ENCODE measurements at places on chromosomes 13 and 19.

- DNase-seq = no peak
These were observed 32.2 kb upstream of the IPO5 start for GRCh38 chr13:97921176-97921816.

- no peak for DNase-seq
These were observed 12.7 kb upstream of the HNRNPL start for GRCh38 chr19:38862321-38863059.

DNA sequence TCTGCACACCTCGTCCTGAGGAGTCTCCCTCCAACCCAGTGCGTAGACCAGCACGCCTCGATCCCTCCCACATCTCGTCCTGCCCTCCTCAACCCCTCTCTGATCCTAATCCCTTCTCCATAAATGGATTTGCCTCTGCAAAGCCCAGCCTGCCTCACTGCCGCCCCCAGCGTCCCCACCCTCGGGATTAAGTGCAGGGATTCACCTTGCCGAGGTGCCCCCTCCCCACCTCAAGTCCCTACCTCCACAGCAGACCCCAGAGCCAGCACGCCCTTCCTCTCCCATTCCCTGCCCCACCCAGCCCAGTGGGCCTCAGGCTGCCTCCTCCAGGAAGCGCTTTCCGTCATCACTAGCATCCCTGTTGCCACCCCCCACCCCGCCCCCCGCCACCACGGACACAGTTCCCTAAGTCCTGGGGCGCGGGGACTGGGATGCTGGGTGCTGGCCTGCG is 4.0 kb downstream of the KLF16 start:
- DNase-seq = no peak

DNA sequence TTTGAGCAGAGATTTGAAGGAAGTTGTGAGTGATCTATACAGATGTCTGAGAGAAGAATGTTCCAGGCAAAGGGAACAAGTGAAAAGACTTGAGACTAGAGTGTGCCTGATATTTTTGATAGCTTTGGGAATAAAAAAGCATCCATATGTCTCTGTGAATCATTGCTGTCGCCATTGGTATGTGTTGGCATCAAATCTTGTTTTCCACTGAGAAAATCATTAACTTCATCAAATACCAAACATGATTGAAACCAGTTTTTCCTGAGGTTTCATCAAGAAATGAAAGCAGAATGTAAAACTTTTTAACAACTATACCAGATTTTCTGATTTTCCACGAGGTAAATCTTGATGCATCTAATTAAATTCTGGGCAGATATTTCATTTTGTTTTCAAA is 862.6 kb downstream of the DIAPH3 start:
- no peak for DNase-seq

DNA sequence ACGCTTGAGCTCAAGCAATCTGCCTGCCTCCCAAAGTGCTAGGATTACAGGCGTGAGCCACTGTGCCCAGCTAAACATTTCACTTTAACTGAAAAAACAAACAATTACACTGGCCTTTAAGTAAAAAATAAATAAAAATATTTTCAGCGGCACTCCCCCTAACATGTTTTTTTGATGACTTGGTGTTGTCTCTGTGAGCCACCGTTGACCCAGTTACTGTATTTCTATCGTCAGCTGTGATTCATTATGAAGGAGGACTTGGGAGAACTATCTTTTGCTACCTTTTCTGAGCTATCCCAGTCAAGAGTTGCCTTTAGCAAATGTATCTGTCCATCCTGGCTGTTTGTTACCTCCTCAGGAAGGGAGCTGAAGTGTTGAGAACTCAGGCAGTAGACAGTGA is 18.5 kb upstream of the C19orf33 start:
- DNase-seq = no peak

DNA sequence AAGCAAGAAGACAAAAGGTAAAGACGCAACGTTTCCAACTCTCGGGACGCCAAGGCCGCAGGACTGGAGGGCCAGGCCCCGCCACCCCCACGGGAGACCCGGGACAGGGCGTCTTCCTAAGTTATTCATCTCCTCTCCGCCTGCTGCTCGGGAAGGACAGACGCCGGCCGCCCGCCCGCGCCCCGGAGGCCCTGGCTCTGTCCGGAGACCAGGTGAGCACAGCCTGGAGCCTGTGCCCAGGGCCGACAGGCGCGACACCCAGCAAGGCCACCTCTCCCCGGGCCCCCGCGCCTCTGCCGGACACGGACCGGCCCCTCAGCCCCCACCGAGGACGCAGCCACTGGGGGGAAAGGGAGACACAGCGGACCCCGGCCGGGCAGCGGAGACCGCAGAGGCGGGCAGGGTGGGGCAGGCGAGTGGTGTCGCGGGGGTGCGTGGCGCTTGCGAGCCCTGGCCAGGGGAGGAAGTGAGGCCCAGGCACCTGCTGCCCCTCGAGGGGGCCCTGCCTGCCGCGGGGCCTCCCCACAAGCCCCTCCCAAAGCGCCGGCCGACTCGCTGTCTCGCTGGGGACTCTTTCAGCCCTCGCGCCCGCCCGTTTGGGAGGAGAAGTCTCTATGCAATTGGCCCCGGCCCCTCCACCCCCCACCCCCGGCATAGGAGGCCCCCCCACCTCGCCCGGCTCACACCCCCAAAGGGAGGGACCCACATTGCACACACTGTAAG is 17.2 kb downstream of the SMIM24 start:
- no peak for DNase-seq

- no peak for DNase-seq
These were observed 915.3 kb downstream of the UQCRFS1 start for GRCh38 chr19:28297586-28298157.

DNA sequence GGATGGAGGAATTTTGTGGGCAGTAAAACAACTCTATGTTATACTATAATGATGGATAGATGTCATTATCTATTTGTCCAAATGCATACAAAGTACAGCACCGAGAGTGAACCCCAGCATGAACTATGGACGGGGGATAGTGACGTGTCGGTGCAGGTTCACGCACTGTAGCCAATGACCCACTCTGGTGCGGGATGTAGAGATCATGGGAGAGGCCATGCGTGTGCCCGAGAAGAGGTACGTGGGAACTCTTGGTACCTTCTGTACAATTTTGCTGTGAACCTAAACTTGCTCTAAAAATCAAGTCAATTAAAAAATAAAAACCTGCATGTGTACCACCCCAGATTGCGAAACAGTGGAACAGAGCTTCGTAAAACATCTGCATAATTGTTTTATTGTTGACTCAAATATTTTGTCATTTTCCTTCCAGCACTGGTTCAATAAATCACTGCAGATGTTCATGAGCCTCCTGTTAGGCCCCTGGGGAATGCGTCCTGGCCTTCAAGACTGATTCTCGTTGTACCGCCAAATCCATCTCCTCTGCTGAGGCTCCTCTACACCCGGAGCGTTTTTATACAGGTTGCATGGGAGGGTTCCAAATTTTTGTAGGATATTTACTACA is 30.9 kb downstream of the COL4A1 start:
- no peak for DNase-seq

- no peak for DNase-seq
These were observed 130.5 kb downstream of the PAN3 start for GRCh38 chr13:28268800-28269223.

- DNase-seq = no peak
These were observed 23.9 kb upstream of the OXGR1 start for GRCh38 chr13:97018029-97018819.

DNA sequence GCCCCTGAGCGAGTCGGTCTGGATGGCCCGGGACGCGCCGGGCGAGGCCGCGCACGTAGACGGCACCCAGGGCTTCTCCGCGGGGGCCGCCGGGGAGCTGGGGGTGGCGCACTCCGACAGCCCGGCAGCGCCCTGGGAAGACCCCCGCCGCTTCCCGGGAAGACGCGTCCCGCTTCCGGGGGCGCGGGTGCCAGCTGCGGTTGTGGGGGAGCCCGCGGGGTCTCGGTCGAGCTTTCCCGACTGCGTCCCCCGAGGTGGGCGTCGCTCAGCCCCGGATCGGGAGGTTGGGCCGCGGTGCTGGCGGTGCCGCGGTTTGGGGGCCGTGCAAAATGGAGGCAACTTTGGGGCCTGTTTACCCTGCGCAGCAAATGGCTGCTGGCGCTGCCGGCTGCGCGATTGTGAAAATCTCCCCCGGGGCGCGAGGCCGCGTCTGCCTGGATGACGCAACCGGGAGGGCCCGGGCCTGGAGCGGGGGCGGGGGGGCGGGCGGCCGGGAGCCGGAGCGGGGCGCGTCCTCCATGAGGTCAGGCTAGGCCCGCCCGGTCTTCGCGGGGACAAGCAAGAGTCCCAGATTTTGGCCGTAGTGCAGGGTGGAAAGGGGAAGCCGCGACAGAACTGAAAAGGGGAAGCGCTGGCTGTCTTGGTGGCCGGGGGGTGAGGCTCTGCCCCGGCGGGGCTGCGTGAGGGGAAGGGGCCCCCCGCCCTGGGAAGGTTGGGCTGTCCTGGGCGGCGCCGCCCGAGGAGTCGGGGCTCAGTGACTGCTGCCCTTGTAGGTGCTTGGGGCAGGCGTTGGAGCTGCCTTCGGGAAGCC is 11.3 kb downstream of the PEAK3 start:
- DNase-seq = peak; percentile 83

DNA sequence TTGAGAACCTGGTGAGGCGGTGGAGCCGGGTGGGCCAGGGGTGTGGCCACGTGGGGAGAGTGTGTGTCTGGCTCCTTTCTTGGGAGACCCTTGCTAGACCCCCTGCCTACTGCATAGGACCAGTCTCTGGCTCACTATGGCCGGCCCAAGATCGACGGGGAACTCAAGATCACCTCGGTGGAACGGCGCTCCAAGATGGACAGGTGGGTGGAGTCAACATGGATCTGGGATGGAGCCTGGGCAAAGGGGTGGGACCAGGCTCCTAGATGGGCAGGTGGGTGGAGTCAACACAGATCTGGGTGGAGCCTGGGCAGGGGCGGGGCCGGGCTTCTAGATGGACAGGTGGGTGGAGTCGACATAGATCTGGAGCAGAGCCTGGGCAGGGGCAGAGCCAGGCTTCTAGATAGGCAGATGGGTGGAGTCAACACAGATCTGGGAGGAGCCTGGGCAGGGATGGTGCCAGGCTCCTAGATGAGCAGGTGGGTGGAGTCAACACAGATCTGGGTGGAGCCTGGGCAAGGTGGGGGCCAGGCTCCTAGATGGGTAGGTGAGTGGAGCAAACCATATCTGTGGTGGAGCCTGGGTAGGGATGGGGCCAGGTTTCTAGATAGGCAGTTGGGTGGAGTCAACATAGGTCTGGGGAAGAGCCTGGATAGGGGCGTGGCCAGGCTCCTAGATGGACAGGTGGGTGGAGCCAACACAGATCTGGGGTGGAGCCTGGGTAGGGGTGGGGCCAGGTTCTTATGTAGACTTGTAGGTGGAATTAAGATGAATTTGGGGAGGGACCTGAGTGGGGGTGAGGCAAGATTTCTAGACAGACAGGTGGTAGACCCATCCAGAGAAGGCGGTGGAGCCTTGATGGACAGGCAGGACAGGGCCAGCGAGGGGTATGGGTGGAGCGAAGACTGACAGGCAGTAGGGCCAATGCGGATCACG is 56.5 kb downstream of the VAV1 start:
- DNase-seq = peak; percentile 65

- DNase-seq = no peak
These were observed 1043.6 kb downstream of the UQCRFS1 start for GRCh38 chr19:28169168-28169887.

- no peak for DNase-seq
These were observed 7.8 kb downstream of the SLC7A1 start for GRCh38 chr13:29587645-29588044.

DNA sequence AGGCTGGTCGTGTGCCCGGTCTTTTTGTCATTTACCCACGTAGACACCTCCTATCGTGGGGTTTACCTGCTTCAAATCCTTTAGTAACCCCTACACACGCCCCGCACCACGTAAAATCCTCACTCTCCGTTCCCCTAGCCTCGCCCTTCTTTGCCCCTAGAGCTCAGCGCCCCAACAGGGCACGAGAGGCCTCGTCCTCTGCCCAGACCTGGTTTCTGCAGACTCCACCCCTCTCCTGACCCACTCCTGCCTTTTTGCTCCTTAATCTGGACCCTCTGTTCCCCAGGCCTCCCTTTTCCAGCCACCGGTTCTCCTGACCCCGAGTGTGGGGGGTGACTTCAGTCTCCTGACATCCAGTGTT is 412 bp downstream of the ZNF528 start:
- no peak for DNase-seq

GRCh38 chr13:77833331-77833863 is 85.2 kb downstream of the EDNRB start:
- no peak for DNase-seq

DNA sequence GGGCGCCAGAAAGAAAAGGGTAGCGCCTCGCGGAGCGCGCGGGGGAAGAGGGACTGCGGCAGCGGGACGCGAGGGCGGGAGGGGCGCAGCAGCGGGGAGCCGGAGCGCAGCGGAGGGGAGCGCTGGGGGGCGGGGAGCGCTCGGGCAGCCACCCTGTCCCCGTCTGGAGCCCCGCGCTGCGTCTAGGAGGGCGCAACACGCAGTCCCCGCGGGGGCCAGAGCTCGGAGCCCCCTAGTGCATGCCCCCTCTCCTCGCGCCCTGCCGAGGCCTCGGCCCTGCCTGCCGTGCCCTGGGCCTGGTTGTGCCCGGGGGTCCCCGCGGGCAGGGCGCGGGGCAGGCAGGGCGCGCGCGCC is 37.9 kb downstream of the SOX1 start:
- DNase-seq = no peak

DNA sequence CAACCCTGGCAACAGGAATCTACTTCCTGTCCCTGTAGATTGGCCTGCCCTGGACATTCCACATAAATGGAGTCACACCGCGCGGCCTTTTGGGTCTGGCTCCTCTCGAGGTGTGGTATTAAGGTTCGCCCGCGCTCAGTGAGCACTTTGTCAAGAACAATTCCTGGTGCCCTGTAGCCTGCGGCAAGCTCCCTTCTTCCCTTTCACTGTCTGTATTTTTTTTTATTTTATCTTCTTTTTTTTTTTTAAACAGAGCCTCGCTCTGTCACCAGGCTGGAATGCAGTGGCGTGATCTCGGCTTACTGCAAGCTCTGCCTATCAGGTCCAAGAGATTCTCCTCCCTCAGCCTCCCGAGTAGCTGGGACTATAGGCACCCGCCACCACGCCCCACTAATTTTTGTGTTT is 28.3 kb downstream of the PEX11G start:
- no peak for DNase-seq

GRCh38 chr13:66222127-66222526 is 1008.0 kb downstream of the PCDH9 start:
- DNase-seq = no peak

DNA sequence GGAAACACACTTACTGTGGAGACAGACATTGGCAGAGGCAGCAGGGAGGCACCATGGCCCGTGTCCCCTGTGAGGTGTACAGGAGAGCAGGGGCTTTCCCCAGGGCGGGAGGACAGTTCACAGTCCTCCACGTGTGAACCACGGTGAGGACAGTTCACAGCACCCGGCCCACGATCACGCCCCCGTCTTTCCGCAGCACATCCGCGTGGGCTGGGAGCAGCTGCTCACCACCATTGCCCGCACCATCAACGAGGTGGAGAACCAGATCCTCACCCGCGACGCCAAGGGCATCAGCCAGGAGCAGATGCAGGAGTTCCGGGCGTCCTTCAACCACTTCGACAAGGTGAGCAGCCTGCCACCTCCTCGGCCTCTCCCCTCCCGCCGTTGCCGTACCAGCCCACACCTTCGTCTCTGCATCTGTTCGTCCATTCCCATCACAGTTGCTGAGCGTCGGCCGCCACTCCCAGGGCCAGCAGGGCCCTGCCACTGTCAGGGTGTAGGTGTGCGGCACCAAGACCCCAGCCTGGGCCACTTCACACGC is 17.4 kb downstream of the CAPN12 start:
- DNase-seq = peak; percentile 34

GRCh38 chr19:15256708-15257331 is 24.6 kb upstream of the EPHX3 start:
- DNase-seq = no peak

- no peak for DNase-seq
These were observed 43.1 kb downstream of the NFIC start for GRCh38 chr19:3409346-3410064.

GRCh38 chr19:17328517-17329365 is 5.9 kb downstream of the ANO8 start:
- DNase-seq = no peak

All from stimulated activated effector memory CD8-positive, alpha-beta T cell treated with anti-CD3 and anti-CD28 coated beads, Interleukin-12 subunit alpha, Interleukin-12 subunit beta, amount 100 ng/mL, for 72 hours (primary cell).